ENCODE measurements at places on chromosomes 13 and 19.
A peak's percentile ranks its signal among the peaks of the same experiment; 100 is the strongest.

- DNase-seq: no peak
These were observed 3.5 kb upstream of the LHB start for GRCh38 chr19:49020342-49020741.

GRCh38 chr13:47455626-47456025 lies 545.4 kb downstream of the SUCLA2 start:
- DNase-seq: no peak

GRCh38 chr19:1481893-1482360 lies 2.9 kb upstream of the C19orf25 start:
- DNase-seq: no peak

DNA sequence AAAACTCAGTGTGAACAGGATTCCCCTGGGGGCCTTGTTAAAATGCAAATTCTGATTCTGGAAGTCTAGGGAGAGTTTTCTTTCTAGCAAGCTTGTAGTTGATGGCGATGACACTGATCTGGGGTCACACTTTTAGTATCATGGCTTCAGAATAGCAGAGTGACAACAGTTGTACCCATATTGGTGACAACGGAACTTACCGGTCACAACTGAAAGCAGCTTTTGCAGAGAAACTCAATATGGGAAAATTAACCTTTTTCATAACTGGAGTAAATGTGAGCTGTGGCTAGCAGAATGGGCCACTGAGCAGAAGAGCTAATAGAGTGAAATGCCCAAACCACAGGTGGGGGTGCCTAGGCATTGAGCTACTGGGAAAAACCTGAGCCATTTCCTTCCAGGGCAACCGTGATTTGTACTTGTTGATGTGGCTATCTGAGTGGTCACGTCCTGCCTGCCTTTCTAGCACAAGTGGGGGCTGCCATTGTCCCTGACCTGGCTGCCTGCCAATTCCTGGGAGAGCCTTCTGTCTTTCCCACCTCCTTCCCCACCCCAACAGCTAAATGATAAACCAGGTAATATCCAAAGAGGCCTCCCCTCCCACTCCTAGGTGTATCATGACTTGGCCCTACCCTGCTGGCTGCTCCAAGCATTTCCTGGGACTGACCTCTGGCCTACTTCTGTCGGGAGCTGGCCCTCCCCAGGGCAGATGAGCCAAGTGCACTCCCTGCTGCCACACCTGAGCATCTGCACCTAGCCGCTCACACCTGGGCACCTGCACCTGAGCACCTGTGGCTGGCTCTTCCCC lies 1.7 kb upstream of the SLC10A2 start:
- no peak for DNase-seq

DNA sequence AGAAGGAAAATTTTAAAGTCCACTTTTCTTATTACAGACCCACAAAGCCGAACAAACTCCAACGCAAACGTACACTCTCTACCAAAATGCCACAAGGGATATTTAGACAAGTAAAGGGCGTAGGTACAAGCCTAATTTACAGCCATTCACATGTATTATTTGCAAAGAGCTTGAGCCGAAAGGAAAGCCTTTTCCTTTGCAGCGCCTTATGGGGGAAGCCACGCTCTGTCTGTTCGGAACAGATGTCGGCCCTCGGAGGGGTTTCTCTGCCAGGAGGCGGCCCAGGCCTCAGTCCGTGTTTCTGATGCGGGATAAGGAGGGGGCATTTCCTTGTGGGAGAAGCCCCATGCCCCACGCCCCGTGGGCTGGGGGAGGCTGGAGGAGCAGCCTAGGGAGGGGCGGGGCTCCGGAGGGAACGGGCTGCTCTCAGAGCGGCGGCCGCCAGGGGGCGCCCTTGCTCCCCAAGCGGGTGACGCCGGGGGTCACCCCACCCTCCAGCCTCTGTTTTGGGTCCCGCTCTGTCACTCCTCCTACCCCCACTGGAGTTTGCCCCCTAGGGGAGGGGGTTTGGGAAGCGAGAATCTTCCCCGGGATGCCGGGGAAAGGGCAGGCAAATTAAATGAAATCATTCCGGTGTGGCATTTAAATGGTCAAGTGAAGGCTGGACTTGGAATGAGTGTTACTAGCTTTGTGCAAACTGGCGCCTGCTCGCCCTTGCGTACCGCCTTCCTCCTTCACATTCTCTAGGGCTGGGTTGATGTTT lies 2.9 kb downstream of the HTR2A start:
- no peak for DNase-seq

- DNase-seq: no peak
These were observed 71.3 kb downstream of the SLC7A1 start for GRCh38 chr13:29524176-29524575.

DNA sequence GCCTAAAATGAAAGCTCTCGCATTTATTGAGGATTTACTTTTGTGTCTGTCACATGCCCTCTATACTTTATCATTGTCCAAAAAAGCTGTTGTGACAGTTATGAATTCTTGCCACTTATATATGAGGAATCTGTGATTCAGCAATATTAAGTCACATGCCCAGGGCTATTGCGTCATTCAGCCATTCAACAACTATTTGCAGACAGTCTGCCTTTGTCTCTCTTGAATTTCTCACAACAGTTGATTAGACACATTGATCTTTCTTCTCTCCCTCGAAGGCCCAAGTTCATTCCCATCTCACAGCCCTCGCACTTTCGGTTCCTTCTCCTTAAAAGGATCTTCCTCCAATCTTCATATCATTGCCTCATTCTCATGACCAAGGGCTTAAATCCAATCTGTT lies 342.6 kb downstream of the MZT1 start:
- DNase-seq: no peak

DNA sequence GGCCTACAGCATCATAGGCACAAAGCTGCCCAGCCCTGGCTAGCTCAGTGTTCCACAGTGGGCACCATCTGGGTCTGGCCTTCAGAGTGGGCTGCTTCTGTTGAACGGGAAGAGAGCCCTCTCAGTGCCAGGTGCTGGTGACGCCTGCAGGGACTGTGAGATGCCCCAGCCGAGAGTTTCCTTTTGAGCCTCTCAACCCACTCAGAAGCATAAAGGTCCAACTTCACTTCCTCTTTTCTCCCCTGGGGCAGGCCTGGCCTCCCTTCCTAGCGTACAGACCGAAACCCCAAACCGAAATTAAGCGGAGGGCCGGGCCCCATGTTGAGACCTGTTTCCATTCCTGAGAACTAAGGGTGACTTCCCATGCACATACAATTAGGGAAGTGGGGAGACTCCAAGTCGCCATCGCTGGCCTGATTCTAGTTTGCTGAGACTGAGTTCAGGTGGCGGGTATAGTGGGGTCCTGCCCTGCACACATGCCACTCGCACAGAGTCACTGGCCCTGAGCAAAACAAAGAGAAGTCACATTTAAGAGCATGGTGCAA lies 6.9 kb downstream of the RAB8A start:
- no peak for DNase-seq

GRCh38 chr19:38665950-38666662 lies 18.7 kb downstream of the ACTN4 start:
- DNase-seq: no peak

DNA sequence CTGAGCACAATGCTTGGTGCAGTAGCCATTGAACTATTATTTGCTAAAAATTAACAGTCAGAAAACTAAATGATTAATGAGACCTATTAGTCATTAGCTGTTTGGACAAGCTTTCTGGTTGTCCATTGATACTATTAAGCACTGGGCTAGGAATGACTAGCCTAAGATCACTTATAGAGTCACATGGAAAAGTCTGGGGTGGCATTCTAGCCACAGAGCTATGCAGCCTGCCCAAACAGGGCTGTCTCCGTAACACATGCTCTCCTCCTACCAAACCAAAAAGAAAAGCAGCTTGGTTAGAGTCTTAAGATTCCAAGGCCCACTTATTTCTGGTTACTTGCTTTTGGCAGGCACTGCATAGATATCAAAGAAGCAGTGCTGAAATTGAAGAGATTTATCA lies 193.5 kb upstream of the NBEA start:
- no peak for DNase-seq

DNA sequence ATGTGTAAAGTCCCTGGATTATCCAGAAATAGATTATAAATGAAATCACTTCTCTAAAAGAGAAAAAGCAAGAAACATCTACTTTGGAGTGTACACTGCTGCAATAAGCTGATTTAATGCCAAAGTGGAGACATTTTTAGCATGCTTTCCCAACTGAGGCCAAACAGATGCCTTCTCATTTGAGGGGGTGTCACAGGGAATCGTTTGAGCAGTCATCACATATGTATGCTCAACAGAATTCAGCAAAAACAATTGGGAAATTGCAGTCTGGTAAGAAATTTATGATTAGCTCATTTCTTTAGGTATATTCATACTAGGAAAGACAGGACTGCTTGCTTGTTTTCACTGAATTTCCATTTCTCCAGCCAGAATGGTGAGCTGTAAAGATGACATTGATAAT lies 27.3 kb upstream of the TPP2 start:
- DNase-seq: no peak

DNA sequence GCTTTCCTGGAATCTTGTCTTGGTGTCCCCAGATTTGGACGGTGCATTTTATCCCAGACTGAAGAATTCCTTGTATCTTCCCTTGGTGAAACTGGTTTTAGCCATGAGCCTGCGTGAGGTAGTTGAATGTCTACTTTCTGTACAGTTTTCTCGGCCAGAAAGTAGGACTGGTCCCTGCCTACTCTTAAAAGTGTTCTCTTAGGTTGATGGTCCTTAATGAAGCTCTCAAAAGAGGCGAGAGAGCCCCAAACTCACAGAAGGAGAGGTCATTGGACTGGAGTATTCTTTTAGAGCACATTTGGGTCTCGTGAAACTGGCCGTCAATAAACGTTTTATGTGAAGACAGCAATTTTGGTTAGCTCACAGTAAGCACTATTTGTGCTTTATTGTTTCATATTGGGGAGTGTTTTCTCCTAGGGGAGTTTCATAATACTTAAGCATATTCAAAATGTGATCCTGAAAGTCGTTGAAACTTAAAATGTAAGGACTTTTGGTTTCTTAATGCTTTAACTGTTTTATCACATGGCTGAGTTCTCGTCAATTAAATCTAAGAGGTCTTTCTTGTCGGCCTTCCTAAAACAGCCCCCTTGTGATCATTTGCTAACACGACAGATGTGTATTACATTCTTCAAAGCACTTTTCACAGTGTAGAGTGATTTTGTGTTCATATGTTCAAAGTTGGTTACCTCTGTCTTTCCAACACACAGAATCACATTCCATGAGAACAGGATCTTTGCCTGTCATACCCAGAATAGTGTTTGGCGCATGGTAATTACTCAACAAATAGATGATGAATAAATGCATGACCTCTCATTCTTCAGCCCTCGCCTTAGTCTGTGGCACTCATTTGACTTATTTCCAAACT lies 889 bp downstream of the GTF2F2 start:
- DNase-seq: peak; percentile 68

DNA sequence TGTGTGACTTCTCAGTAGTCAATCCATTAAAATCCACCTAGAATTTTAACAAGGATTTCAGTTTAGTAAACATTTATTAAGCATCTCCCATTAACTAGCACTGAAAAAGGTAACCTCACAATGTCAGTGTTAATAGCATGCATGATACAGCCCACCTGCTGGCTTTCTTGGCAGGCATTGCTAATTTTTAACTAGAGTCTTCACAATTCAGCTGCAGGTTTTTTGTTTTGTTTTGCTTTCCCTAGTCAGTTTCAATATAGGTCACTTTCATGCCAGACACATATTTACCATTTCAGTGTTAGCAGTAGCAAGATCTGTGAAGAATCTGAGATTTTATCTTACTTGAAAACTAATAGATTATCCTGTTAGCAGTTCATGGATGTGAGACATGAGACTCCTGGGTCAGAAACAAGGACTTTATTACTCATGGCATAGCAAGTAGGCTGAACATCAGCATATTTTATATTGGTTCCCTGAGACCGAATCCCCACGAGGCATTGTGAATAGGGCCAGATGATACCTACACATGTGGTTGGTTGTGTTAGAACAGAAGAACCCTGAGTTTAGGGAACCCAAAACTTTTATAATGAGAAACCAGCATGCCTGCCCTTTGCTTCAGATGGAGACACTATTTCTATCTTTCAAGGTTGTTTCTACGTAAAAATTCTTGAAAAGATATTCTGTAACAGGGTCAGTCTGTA lies 198.0 kb upstream of the HTR2A start:
- no peak for DNase-seq

GRCh38 chr13:84129966-84130365 lies 247.7 kb upstream of the SLITRK1 start:
- no peak for DNase-seq

DNA sequence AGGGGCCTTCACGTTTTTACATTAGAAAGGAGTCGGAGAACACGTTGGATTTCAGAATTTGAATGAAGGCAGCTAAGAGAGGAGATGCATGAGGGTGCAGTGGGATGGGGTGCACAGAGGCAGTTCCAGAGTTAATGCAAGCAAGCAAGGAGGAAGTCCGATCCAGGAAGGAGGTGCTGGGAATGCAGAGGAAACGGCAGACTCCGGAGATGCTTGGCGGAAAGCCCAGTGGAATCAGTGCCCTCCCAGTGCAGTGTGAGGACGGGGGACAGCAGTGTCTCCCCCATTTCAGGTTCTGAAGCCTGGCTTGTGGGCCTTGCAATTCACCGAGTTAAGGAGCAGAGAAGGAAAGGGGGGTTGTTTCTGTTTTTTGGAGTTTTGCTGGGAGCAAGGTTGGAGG lies 100.4 kb downstream of the COL4A2 start:
- no peak for DNase-seq

DNA sequence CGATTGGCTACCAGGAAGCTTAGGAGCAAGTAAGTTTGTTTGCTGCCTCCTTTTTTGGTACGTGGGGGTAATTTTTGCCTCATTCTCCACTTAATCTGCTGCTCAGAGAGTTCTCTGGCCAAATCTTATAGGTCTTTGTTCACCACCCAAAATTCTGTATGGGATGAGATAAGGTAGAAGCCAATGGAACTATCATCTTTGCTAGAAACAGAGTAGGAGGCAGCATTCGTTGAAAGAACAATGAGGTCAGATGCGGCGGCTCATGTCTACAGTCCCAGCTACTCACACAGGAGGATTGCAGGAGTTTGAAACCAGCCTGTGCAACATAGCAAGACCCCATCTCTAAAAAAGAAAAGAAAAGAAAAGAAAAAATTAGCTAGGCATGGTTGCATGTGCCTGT lies 5.0 kb upstream of the DNAAF3 start:
- DNase-seq: no peak

DNA sequence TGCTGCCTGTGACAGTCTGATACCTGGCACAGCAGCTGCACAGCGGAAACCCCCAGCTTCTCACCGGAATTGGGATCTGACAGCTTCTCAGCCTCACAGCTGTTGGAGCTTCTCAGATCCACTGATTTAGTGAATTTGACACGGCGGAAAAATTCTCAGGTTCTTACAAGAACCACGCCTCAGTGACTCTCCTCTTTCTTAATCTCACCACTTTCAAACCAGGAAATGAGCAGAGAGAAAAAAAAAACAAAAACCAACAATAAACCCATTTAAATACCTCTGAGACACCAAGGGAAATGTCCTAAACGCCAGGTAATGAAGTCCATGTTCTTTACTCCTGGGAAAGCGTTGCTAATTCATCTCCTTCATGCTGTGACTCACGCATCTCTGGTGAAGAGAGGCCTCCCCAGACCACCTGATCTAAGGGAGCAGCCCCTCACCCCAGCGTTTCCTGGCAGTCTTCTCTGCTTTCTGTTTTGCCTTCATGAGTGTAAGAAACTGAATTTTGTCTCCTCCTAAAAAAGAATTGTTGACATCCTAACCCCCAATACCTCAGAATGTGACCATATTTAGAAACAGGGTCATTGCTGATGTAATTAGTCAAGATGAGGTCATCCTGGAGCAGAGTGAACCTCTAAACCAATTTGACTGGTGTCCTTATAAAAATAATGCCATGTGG lies 15.9 kb upstream of the IZUMO2 start:
- DNase-seq: no peak

Measured in Jurkat, Clone E6-1 (cell line).